ENCODE measurements at places on chromosomes 5 and 9.

DNA sequence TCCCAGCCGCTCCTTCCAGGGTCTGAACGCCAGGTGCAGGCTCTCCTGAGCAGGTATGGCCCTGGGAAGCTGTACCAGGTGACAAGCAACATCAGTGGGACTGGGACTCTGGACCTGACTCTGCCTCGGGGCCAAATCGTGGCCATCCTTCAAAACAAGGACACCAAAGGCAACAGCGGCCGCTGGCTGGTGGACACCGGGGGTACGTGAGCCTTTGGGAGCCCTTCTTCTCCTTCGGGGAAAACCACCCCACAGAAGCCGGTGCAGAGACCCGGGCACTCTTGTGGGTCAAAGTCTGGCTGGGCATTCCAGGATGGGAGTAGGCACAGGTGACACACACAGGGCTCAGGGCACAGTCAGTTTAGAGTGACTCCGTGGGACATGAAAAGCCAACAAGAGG, 45.8 kb downstream of the ARHGEF37 start:
- DNase-seq, result no peak

DNA sequence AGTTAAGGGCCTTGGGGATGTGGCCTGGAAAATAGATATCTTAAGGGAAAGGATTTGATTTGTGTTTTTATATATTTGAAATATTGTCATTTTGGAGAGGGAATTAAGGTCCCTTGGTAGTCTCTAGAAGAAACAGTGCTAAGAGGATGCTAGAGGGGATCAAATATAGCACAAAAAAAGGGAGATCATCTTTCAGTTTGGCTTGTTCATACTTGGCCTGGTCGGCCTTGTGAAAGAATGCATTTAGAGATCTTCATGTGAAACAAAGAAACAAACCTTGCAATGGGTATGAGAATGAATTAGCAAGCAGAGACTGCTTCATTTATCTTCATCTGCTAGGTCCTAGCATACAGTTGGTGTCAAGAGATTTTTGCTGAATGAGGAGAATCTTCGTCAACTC, 15.0 kb downstream of the DMRT2 start:
- DNase-seq, result no peak

DNA sequence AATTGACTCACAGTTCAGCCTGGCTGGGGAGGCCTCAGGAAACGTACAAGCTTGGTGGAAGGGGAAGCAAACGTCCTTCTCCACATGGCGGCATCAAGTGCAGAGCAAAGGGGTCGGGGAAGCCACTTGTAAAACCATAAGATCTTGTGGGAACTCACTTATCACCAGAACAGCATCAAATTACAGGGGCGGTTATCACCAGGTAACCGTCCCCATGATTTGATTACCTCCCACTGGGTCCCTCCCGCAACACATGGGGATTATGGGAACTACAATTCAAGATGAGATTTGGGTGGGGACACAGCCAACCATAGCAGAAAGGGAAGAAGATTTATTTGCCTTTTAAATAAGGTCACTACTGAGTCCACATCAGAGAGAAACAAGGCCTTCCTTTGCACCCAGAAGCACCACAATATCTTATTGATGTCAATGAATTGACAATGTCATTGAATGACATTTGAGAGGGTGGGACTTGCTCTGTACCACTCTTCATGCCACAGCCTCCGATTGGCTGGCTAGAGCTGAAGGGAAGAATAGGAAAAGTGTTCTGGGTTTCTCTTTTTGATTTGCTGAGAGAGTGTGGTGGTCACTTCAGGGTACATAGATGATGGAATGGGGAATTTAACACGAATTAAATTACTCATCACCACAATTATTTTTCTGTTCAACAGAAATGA, 11.0 kb downstream of the SKP2 start:
- no peak for DNase-seq

- DNase-seq, result no peak
Measured at GRCh38 chr9:36744678-36745077, 172.0 kb downstream of the MELK start.

GRCh38 chr9:20670395-20670794, 13.7 kb upstream of the FOCAD start:
- DNase-seq, result no peak

DNA sequence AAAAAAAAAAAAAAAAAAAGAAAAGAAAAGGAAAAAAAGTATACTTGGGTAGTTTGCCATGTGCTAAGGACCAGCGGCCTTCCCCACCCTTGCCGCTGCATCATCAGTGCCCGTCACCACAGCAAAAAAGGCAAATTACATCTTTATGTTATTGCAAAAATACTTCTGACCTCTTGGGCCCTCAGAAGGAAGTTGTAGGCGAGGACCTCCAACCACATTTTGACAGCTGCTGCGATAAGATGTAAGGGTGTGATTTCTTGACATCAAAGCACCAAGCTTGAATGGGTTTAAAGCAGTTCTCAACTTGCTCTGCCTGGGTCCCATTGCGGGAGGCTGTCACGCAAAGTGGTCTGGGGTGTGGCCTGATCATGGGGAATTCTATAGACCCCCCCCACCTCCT, 39.2 kb downstream of the DMRT1 start:
- DNase-seq, result no peak

GRCh38 chr5:118185018-118185417, 803.3 kb downstream of the DTWD2 start:
- no peak for DNase-seq

DNA sequence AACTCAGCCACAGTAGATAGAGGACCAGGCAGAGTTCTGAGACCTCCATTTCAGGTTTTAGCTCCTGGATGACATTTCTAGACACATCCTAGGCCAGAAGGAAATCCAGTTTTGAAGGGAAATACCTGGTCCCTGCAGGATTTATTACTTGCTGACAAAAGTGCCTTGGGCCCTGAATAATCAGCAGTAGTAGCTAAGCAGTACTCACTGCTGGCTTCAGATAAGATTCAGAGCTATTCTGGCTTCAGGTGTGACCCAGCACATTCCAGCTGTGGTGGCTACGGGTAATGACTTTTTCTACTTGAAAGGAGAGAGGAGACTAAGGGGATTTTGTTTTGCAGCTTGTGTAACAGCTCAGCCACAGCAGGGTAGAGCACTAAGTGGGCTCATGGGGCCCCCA, 34.0 kb downstream of the NDUFAF2 start:
- DNase-seq, result no peak

- DNase-seq, result no peak
Measured at GRCh38 chr9:26955222-26955903, 849 bp upstream of the IFT74 start.

GRCh38 chr5:89901983-89902382, 507.6 kb downstream of the CETN3 start:
- DNase-seq, result no peak

DNA sequence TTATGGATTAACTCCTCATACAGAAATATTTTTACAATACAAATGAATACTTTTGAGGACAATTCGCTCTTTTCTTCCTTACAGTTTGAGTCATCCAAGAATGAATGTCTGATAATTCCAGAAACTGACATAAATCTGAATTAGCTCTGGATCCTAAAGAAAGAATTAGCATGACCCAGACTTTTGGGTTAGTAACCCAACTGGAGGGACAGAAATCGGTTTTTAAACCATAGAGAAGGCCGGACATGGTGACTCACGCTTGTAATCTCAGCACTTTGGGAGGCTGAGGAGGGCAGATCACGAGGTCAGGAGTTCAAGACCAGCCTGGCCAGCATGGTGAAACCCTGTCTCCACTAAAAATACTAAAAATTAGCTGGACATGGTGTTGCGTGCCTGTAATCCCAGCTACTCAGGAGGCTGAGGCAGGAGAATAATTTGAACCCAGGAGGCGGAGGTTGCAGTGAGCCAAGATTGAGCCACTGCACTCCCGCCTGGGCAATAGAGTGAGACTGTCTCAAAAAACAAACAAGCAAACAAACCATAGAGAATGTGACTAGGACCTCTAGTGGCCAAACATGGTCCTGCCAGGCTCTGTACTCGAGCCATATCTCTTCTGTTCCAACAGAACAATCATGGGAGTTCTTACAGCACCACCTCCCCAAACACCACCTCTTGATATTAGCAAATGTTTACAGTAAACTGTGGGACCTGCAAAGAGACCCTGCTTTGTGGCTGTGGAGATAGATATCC, 44.8 kb downstream of the LURAP1L start:
- DNase-seq, result no peak

GRCh38 chr9:128164307-128164885, 4.3 kb downstream of the BBLN start:
- no peak for DNase-seq

DNA sequence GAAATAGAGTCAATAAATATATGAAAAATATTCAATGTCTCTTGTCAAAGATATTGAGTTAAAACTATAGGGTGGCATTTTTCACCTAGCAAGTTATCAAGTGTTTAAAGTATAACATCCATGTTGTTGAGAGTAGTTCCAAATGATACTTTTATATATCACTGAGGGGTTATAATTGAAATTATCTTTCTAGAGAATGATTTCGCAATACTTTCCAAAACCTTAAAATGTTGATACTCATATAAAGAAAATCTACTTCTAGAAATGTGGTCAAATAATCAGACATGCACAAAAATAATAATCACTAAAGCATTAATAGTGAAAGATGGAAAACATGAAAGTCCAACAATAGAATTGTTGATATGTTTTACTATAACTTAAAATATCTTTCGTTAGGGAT, 50.1 kb downstream of the OXCT1 start:
- no peak for DNase-seq

GRCh38 chr5:14185326-14186058, 42.4 kb downstream of the TRIO start:
- no peak for DNase-seq

DNA sequence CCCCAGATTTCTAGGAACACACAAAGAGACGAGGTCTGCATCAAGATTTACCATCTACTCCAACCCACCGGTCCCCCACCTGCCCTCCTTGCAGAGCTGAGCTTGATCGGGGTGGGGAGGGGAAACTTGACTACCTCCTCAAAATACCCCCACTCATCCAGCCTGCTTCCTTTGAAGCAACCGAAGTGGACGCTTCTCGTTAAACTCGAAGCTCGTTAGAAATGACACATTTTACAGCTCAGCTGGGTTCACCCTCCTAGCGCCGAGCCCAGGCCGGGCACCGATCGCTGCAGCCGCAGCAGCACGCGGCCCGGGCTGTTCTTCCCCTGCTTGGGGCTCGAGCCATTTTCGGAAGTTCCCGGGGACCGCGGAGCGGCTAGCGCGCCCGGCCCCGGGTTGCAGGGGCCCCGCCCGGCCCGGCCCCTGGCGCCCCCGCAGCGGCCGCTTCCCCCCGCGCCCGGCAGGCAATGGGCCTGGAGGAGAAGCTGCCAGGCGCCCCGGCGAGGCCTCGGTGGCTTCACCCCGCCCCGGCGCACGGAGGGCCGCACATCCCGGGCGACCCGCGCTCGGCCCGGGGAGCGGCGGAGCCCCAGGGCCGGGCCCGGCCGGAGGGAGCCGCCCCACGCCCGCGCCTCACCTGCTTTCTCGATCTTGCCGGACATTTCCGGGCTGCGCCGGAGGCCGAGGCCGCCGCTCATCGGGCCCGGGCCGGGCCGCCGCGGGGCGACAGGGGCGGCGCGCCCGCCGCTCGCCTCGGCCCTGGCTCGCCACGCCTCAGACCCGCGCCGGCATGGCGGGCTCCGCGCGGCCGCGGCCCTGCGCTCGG, 530 bp downstream of the RAPGEF1 start:
- DNase-seq, result no peak

GRCh38 chr5:16819522-16820167, 116.4 kb downstream of the MYO10 start:
- DNase-seq, result no peak

DNA sequence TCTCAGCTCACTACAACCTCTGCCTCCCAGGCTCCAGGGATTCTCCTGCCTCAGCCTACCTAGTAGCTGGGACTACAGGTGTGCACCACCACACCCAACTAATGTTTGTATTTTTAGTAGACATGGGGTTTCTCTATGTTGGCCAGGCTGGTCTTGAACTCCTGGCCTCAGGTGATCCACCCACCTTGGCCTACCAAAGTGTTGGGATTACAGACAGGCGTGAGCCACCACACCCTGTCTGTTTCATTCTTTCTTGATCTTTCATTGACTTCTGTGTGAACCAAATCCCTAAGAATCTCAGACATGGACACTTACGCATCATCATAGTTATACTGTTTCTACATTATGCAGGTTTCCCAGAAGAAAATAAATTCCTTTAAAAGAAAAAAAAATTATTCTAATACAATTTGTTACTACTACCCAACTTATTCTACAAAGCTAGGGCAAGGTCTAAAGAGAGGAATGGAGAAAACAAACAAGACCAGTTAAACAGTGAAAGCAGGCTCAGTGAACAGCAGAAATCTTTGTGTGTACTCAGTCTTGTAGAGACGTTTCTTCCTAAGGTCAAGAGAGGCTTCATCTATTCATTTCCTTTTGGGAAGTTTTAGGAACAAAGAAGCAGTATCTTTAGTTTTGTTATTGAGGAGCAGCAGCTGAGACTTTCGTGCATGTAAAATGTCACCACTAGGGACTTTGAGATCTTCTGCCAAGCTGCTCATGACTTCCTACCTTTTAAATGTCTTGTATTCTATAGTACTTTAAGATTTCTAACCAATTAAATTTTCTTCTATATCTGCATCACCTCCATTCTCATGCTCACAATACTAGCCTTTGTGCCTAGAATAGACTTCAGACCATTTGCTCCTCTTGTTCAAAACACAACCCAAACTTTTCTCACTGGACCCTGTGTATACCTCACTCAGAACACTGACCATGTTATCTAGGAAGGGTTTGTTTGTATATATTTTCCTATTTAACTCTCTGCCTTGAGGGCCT, 5.6 kb upstream of the HMGCR start:
- DNase-seq, result peak; percentile 28

- DNase-seq, result no peak
Measured at GRCh38 chr5:65981969-65982619, 55.7 kb downstream of the ERBIN start.

DNA sequence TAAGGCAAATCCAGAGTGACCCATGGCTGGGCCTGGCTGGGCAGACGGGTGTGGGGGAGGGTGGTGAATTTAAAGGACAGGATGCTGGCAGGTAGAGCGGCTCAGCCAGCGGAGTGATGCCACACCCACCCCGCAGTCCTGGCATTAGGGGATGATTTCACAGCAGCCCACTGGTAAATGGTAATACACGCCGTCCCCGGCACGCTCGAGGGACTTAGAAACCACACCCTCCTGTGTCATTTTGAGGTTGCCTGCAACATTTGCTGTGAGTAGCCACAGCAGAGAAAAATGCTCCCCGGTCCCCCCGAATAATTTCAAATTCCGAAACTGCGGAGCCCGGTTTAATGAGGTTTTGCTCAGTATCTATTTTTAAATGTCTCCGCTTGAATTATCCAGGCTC, 71.3 kb upstream of the FCN2 start:
- no peak for DNase-seq

- peak; percentile 35 for DNase-seq
Measured at GRCh38 chr9:69104830-69105527, 69.1 kb upstream of the TJP2 start.

GRCh38 chr5:72064801-72065570, 42.3 kb upstream of the MAP1B start:
- DNase-seq, result no peak

GRCh38 chr5:177357459-177358351, at the start of gene RGS14:
Gene RGS14 (plus strand): TSS chr5:177357924. CDS start chr5:177358025, 101 bp downstream.
- DNase-seq, result no peak

All from HuH-7 (cell line).